ENCODE measurements at places on chromosomes 7 and 10. TPM values are rescaled to one million over a fixed set of nuclear protein-coding genes. Genes with fewer than 3 reads are reported as not detected.

JAKMIP3 gene
- 1.6 TPM for total RNA-seq

PIP gene
- not detected for total RNA-seq

EBF3 gene
- 7.9 TPM for total RNA-seq

MCM10 gene
- 0.62 TPM for total RNA-seq

CDK14 gene
- total RNA-seq, result 26.3 TPM

KNDC1 gene
- total RNA-seq, result not detected

AIFM2 gene
- 20.2 TPM for total RNA-seq

CALHM3 gene
- not detected for total RNA-seq

SCART1 gene
- total RNA-seq, result 0.30 TPM

C7orf57 gene
- not detected for total RNA-seq

GNGT1 gene
- not detected for total RNA-seq

UTF1 gene
- total RNA-seq, result not detected

PDGFA gene
- 37.2 TPM for total RNA-seq

MYO1G gene
- 1.9 TPM for total RNA-seq

ARMC3 gene
- total RNA-seq, result not detected

DLX5 gene
- total RNA-seq, result not detected

LRRTM3 gene
- total RNA-seq, result not detected

IFIT1B gene
- total RNA-seq, result not detected

TLL2 gene
- total RNA-seq, result 10.8 TPM

Data from Right ventricle myocardium inferior (tissue), 1 donor.